Left cardiac atrium (tissue), 4 donors: ENCODE measurements at places on chromosomes 7 and 10. TPM values are rescaled to one million over a fixed set of nuclear protein-coding genes. Genes with fewer than 3 reads are reported as not detected.

HMX2 gene
- not detected for total RNA-seq

OTUD1 gene
- 14.4 TPM for total RNA-seq

TRIL gene
- 3.9 TPM for total RNA-seq

ASB4 gene
- total RNA-seq = 3.5 TPM

C10orf143 gene
- 2.3 TPM for total RNA-seq

GRCh38 chr10:9602998-9603397, 1414.7 kb upstream of the CELF2 start:
- no peak for DNase-seq

GRCh38 chr7:191105-191980, 1.0 kb upstream of the FAM20C start:
- DNase-seq = peak; percentile 65

GRCh38 chr10:132447446-132448247, 50.6 kb downstream of the PWWP2B start:
- no peak for DNase-seq

DNA sequence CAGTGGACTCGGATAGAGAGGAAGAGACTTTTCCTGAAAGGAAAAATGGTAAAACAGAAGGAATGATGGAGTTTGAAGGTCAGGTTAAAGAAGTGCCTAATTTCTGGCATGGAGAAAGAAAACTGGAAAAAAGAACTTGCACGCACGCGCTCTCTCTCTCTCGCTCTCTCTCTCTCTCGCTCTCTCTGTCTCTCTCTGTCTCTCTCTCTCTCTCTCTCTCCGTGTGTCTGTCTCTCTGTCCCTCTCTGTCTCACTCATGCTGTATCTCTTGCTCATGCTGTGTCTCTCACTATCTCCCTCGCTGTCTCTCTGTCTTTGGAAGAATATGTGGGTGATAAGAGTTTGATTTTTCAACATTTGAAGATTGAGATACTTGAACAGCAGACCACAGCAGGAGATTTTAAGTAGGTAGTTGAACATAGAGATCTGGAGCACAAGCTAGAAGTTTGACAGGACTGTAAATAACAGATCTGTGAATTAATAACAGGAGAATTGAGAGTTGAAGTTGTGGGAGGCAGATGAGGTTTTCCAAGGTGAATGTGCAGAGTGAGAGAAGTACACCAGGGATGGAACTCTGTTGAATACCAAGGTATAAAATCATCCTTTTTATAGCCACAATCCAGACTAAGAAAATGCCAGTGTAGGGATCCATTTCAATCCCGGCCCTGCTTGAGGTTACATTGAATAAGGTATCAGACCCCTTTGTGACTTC, 33.1 kb downstream of the ADD3 start:
- no peak for DNase-seq

GRCh38 chr7:140225562-140226249, 48.9 kb upstream of the KDM7A start:
- no peak for DNase-seq

GRCh38 chr10:48973065-48973464, 33.4 kb upstream of the LRRC18 start:
- DNase-seq = no peak

- DNase-seq = no peak
Observed at GRCh38 chr7:39987641-39988347, 37.7 kb downstream of the CDK13 start.

DNA sequence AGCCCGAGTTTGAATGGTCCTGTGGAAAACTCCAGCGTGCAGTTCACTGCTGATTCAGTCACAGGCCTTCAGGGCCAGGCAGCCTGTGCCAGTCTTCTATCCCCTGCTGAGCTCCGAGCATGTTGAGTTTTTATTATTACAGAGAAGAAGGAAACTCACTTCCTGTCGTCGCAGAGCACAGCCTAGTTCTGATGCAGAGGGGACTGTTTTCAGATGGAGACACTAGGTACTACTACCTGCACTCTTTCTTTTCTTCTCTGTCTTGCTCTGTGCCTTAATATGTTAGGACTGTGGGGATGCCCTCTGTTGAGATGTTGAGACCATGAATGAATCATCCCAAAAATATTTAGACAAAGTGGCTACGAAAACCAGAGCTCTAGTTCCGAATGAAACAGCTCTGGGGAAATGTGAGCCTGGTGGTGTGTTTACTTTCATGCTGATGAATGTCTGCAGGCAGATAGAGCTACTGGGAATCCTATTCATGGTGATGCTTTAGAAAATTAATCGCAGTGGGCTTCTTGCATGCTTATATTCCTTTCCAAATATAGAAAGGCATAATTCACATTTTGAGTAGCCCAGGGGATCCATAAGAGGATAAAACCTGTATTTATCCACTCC, 29.6 kb downstream of the CASP7 start:
- no peak for DNase-seq
